ENCODE measurements at places on chromosomes 12 and 14. TPM values are rescaled to one million over a fixed set of nuclear protein-coding genes. Genes with fewer than 3 reads are reported as not detected.

The PRICKLE1 gene
- total RNA-seq = 8.6 TPM

The OAS2 gene
- total RNA-seq = 0.82 TPM

The P2RX7 gene
- total RNA-seq = 1.2 TPM

The ADIPOR2 gene
- total RNA-seq = 23.2 TPM

The PLEKHD1 gene
- 0.41 TPM for total RNA-seq

The CCDC197 gene
- not detected for total RNA-seq

The KLRB1 gene
- not detected for total RNA-seq

The GPR84 gene
- total RNA-seq = not detected

The CACNA2D4 gene
- total RNA-seq = not detected

The TAS2R8 gene
- under 0.01 TPM for total RNA-seq

DNA sequence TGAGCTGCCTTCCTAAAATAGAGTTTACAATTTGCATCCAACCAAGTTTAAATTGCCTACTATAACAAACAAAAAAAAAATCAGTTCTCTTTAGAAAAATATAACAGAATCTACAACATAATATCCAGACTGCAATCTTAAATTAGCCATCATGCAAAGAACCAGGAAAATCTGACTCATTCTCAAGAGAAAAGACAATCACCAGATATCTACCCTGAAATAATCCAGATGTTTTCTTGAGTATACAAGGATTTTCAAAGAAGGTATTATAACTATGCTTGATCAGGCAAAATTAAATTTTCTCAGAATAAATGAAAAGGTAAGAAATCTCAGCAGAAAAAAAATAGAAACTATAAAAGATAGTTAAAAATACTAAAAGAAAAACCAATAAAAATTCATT, 115.6 kb downstream of the CCER1 start:
- no peak for DNase-seq

GRCh38 chr12:69211160-69211559, 28.2 kb upstream of the CPSF6 start:
- no peak for DNase-seq

GRCh38 chr12:30880061-30880460, 46.5 kb upstream of the TSPAN11 start:
- no peak for DNase-seq

- no peak for DNase-seq
Observed at GRCh38 chr12:110536834-110537604, 34.9 kb downstream of the RAD9B start.

- peak; percentile 8 for DNase-seq
Observed at GRCh38 chr12:124954771-124955170, 34.2 kb downstream of the DHX37 start.

DNA sequence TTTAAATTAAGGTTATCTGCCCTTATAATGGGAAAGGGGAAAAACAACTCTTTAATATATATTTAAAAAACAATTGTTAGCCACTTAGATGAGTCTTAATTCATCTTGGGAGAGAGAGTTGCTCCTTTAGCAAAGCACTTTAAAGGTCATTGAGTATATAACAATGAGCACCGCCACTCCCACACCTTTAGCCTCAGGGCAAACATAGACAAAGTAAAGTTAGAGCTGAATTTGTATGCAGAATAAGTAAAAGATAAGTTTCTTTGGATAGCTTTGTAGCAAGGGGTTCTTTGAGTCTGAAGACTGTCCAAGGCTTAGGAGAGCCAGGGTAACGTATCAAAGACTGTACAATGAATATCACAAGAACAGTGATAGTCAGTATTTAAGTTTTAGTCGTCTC, 728.8 kb upstream of the LMO3 start:
- no peak for DNase-seq

GRCh38 chr12:122199484-122200355, 3.8 kb upstream of the B3GNT4 start:
- DNase-seq = no peak

- no peak for DNase-seq
Observed at GRCh38 chr12:130121226-130122000, 40.9 kb upstream of the FZD10 start.

DNA sequence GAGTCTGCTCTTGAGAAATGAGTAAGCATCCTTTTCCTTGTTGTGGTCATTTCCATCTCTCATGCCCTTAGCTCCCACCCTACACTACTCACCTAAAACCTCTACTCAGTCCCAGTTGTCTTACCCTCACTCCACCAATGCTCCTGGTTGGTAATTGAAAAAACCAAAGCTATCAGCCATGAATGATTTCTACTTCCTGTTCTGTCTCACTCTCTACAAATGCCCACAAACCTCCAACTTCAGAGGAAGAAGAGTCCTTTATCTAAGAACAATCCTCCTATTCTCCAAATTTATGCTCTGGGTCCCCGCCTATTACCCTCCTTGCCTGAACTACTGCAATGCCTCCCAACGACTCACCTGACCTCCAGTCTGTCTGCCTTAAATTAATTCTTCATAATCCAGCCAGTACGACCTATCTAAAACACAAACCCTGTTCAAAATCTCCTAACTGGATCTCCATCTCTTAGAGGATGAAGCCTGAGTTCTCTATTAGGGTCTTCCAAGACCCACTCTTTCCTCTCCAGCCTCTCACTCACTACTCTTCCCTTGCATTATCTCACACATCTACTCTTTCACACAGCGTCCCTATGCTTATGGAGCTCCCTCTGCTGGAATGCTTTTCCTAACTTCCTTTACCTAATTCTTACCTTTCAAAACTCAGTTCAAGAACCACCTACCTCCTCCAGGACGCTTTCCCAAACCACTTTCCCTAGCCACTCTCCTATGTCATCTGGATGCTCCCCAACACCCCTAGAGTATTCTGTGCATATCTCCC, 2.2 kb downstream of the DHRS1 start:
- no peak for DNase-seq

DNA sequence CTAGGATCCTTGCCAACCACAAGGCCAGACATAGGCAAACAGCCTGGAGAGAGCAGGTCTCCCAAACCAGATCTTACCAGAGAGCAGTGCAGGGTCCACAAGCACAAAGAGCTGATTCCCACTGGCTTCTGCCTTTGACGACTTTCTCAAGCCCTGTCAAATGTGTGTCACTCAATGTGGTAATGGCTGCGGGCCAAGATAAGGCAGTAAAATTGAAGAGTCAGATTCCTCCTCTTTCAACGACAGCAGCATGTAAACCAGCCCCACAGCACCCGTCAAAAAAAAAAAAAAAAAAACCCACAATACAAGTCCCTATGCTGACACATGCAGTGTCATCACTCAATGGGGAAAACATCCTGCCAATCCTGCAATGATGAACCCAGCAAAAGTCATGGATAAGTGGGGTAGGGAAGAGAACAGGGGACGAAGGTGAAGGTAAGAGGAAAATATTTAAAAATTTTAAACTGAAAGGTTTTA, at the start of gene STON2:
STON2 (minus strand) TSS at position 123 of the 477 bp plus-strand sequence. CDS start 1,942 bp downstream, outside the sequence.
- no peak for DNase-seq

DNA sequence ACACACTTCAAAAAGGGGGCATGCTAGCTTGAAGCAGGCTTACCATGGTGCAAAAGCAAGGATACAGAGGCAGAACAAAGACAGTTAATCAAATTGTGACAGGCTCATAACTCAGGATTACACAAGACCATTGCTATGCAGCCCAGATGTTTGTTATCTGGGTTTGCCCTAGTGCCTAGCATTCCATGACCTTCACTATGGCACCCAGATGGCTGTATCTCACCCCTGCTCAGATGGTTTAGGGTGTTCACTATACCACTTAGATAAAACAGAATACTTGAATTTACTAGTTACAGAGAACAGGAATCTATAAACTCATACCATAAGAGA, 56.2 kb downstream of the SDR9C7 start:
- DNase-seq = no peak

GRCh38 chr12:98224584-98225221, 290.7 kb upstream of the TMPO start:
- DNase-seq = no peak

DNA sequence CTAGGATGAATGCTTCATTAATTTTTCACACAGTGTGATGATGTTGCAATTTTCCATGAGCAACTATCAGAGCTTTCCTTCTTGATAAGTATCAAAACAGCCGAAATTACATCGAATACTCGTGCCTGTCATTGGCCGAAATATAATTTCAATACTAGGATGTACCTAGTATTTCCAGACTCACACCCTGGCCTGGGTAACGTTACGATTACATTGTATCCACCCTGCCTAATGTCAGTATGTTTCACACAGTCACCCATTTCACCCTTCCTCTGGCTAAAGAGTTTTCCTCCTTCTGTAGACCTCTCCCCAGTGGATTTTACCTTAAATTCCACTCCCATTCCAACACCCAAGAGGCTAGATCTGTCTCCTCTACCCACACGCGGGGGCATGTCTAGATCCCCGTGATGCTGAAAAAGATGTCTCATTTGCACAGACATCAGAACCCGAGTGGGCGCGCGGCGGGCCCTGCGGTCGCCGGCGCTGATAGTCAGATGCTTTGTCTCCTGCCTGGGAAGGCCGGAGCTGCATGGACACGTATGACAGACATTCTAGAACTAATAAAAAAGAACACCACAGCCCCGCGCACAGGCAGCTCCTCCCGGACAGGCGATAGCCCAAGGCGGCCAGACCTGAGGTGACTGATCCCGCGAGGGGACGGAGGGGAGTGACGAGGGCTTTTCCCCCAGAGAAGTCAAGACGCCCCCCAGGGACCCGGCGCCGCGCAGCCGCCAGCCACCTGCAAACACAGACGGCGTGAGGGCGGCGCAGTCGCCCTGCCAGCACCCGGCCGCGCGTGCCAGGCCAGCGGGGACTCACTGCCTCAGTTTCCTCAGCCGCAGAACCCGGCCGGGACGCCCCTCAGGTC, 723 bp downstream of the KIF21A start:
- DNase-seq = no peak

DNA sequence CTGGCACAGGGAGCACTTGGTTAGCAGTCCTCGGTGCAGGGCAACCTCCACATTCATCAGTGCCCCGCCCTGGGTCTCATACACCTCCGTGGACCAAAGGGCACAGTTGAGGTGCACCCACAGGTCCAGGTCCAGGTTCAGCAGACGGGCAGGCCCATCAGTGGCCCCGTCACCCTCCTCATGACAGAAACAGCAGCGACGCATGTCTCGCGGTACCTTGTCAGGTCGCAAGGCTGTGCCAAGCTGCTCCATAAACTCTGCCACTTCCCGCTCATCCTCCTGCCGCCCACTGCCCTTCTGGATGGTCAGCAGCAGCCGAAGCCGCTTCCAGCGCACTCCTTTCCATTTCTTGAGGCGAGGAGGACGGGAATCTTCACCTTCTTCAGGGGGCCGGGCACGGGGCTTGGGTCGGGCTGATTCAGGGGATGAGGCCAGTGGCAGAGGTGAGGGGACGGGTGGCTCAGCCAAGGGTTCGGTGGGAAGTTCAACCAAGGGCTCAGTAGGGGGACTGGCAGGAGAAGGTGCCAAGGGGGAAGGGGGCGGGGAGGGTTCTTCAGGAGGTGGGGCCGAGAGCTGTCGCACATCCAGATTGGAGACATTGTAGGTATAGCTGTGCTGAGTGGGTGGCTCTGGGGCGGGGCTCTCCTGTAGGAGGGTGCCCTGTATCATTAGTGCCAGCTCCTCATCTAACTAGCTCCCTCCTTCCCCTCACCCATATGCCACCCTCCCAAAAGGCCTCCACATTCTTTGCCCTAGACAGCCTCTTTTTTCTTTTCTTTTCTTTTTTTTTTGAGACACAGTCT, 8.3 kb upstream of the PRKAG1 start:
- no peak for DNase-seq
